Uterus (tissue), 4 donors: ENCODE measurements at places on chromosomes 1 and 21. TPM values are rescaled to one million over a fixed set of nuclear protein-coding genes. Genes with fewer than 3 reads are reported as not detected.

The SGIP1 gene
- 23.0 TPM for total RNA-seq

The SRGAP2B gene
- total RNA-seq, result 3.1 TPM

DNA sequence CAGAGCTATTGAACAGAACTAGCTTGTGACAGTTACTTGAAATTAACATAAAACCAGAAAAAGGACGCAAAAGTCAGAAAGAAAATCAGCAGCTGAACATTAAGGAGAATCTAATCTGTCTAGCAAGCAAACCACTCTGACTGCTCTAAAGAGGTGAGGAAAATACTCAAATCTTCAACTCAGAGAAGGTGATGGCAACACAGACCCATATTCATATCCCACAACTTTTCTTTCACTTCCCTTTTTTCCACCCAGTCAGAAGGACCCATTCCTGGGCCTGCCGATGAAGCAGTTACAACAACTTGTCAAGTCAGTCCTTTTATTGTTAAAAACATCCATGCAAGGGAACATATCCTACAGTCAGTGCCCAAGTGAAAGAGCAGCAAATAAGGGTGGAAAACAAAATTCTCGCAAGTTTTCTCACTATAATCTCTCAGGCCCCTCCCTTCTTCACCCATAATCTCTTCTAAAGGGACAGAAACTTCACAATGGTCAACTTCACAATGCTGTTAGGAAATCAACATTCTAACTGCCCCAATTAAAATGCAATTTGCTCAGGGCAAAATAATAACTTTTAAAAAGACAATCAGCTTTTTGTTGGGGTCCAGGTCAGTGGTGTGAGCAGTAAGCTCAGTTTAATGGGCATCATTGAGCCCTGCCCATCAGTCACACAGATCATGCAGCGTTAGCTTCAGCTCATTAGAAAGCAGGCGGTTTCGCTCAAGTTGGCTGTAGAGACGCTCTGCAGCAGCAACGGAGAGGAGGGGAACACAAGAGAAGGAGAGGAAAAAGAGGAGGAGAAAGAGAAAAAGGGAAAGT, 3.6 kb upstream of the NUP210L start:
- DNase-seq, result no peak

- no peak for DNase-seq
Observed at GRCh38 chr21:31052489-31053142, 14.3 kb upstream of the KRTAP19-8 start.

DNA sequence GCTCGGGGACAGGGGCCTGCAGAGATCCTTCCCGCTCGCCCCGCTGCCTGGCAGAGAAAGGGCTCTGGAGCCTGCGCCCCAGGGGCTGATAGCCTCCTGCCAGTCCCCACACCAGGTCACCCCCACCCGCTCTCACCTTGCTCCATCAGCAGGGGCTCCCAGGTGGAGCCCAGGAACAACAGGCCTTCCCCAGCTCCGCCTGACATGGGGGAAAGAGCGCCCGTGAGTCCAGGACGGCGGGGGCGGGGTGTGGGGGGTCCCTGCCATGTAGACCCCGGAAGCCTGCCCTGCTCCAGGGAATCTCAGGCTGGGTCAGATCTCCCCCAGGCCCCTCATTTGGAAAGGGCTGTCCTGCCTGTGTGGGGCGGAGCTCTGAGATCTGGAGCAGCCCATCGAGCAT, 166.5 kb downstream of the PRDM16 start:
- DNase-seq, result no peak

DNA sequence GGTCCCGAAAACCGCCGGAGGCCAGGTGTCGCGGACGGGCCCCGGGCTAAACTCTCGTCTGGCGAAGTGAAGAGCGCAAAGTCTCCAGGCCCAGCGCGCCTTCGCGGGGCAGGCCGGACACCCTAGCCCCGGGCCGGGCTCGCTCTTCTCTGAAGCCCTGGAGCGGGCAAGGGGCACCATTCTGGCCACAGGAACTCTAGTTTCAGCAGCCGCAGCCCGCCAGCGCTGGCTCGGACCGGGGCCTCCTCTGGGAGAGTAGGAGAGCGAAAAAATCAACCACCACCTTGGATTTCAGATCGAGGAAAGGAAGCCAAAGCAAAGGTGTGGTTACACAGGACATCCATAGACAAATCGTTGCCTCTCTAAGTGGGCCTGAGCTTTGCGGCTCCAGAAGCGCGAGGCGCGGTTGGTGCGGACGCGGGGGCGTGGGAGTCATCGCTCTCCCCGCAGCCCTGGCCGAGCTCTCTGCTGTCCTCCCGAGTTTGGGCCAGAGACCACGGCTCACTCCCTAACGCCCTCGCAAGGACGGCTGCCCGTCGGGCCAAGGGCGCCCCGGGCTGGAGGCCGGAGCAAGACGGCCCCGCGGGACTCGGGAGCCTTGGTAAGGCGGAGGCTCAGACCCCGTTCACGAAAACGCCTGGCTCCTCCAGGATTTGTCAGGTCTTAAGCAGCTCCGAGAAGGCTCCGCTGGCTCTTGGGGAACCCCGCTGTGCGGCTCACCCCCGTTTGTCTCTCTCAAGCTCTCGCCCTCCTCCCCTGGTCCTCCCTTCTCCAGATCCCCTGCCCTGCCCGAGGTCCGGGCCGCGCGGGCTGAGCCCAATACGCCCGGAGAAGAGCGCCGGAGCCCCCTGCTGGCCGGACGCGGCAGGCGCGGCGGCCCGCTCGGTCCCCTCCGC, 132.9 kb upstream of the DPYD start:
- peak; percentile 44 for DNase-seq

GRCh38 chr1:223717695-223718363, 5.5 kb downstream of the CAPN2 start:
- no peak for DNase-seq

GRCh38 chr1:234368320-234369032, 4.8 kb upstream of the COA6 start:
- no peak for DNase-seq

- no peak for DNase-seq
Observed at GRCh38 chr21:19713313-19713712, 1284.9 kb upstream of the NCAM2 start.

- DNase-seq, result no peak
Observed at GRCh38 chr1:85984636-85985035, 171.9 kb downstream of the COL24A1 start.

GRCh38 chr1:242219298-242219901, 220.5 kb upstream of the MAP1LC3C start:
- DNase-seq, result no peak

DNA sequence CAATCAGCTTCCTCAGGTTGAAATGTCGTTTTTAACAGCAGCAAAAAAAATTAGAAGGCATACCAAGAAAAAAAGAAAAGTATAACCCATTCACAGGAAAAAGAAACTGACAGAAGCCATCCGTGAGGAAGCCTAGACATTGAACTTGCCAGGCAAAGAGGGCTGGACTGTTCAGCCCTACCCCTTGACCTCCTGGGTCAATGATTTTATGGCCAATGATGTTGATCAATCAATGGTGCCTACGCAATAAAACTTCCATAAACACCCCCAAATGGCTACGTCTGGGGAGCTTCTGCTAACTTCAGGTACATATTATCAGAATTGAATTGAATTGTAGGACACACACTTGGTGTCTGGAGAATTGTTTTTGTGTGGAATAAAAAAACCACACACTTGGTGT, 4.8 kb upstream of the PSEN2 start:
- no peak for DNase-seq

GRCh38 chr1:191348328-191348727, 809.9 kb upstream of the RGS18 start:
- DNase-seq, result no peak
